Keratinocyte (primary cell): ENCODE measurements at places on chromosomes 1 and 21.
A peak's percentile ranks its signal among the peaks of the same experiment; 100 is the strongest.

DNA sequence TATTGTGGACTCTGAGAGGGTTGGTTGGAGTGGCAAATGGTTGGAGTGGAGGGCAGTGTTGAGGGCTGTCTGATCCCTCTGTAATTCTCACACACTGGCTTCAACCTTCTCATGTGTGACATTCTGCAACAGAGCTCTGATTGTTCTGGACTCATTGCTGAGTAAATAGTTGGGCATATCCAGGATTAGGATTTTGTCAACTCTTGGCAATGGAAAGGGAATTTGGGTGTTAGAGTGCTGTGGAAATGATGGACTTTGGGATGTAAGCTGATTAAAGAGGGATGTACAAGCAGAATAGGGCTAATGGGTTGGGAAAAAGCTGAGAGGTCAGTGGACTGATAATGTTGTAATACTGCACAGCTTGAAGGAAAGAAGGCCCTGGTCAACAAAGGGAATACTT lies 16.5 kb downstream of the TLCD4 start:
- DNase-seq, result no peak

GRCh38 chr1:182143825-182144645 lies 82.5 kb upstream of the ZNF648 start:
- peak; percentile 83 for DNase-seq

DNA sequence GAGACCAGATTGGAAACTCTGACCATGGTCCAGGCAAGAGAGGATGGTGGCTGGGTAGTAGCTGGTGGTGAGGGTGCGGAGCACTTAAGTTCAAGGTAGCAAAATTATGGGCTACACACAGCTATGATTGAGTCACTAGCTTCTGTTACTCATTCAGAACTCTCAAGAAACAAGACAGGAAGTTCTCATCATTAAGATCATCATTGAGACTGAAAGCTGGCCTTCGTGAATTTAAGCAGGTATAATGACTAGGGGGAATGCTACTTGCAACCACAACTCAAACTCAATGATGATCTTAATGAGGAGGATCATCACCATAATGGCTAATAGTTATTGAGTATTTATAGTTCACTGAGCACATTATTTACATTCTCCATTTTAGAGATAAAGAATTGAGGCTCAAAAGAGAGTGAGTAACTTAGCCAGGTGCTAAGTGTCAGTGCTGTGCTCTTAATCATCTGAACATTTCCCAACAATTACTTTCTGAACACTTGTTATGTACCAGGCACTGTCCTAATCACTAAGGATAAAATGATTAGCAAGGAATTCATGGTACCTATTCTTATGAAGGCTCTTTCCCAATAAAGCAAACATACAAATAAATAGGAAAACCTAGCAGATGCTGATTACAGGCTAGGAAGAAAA lies 286.3 kb upstream of the C1orf105 start:
- no peak for DNase-seq

- no peak for DNase-seq
These were observed 3.8 kb upstream of the MAB21L3 start for GRCh38 chr1:116107371-116107770.

GRCh38 chr1:113118266-113118665 lies 45.3 kb downstream of the LRIG2 start:
- DNase-seq, result no peak
